NCI-H1092 (cell line): ENCODE measurements at places on chromosomes 5 and 9.
A peak's percentile ranks its signal among the peaks of the same experiment; 100 is the strongest.

- DNase-seq: no peak
Measured at GRCh38 chr9:14296495-14297113, 17.3 kb downstream of the NFIB start.

- no peak for DNase-seq
Measured at GRCh38 chr5:35781181-35781790, 75.4 kb upstream of the IL7R start.

DNA sequence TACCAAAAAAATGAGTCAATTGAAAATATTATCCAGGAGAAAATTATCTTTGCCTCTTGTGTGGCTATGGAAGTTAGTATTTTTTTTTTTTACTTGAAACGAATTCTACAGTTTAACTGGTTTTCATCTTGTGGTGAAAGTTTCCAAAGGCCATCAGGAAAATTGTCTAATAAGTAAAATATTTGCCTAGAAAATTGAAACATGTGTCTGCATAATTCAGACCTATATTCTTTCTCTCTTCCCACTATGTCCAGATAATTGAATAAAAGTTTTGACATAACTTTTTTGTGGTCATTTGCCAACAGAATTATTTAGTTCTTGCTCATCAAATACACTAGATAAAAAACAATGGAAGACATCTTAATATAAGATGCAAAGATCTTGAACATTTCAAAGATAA is 321.5 kb upstream of the RPS23 start:
- DNase-seq: no peak

DNA sequence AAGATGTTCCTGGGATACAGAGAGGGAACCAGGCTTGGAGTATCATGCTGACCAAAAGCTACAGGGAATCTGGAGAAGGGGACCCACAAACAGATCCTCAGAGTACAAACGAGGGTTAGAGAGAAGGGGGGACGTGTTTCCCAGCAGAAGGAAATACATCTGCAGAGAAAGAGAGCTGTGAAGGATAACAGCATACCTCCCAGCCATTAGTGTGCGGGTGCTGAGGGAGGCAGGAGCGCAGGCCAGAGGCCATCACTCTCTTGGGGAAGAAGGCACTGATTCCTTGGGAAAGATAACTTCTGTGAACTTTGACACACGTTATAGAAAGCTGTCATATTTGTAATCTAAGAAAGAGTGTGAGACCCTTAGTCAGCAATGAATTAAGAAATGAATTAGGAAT is 96.9 kb downstream of the KCNN2 start:
- no peak for DNase-seq

DNA sequence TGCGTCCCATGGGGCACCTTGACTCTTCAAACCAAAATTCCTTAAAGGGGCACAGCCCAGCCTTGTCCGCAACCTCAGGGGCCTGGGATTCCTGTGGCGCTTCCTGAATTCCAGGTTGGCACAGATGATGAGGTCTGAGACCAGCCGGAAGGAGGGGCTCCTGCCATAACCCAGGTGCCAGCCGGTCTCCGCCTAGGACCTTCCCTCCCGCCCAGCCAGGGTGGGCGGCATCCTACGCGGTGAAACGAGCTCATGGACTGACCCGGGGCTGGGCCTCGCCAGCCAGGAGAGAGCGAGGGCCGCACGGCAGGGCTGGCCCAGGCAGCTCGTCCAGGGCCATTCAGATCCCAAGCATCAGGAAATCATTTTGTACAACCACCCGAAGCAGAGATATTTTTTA is 23.0 kb downstream of the AMBP start:
- no peak for DNase-seq

GRCh38 chr5:36786448-36787012 is 90.0 kb upstream of the NIPBL start:
- no peak for DNase-seq

DNA sequence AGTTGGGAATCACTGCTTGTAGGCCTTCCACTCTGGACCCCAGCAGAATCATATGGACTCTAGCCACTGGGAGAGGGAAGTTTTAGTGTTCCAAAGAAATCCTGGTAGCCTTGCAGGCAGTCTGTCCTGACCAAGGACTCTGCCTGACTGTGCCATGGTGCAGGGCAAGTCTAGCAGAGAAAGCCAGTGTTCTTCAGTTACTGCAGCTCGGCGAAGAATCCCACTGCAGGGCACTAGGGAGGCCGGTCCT is 20.3 kb upstream of the MATR3 start:
- no peak for DNase-seq

- DNase-seq: no peak
Measured at GRCh38 chr5:116923344-116923743, 348.7 kb upstream of the SEMA6A start.

GRCh38 chr9:127568971-127569885 is 42.8 kb upstream of the STXBP1 start:
- peak; percentile 79 for DNase-seq

DNA sequence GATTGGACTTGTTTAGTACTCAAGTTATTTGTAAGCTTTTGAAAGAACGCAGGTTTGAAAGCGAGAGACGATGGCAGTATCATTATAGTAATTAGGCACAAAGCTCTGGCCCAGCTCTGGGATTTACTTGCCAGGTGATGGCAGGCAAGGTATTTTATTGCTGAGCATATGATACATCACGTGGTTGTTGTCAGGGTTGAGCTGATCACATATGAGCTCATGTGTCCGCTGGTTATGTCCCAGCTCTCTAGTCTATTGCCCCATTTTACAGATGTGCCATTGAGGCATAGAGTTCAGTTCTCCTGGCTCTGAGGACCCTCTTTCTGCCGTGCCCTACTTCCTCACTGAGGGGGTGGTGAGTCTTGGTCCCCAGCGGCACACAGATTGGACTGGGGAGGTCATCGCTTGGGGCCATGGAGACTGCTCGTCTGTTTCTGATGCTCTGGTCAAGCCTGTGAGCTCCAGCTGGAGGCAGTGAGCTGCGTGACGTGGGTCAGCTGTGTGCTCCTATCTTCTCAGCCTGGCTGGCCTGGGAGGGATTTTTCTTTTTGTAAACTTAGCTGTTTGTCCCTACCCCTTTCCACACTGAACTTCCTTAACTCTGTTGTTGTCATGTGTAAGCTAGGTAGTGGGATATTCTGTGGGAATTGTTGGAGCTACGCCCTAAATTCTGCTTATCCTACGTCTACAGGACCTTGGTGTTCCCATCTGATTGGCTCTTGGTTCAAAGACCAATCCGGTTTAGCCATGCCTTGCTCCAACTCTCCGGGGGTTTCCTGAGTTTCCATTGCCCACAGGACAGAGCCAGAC is 2.2 kb downstream of the NXNL2 start:
- no peak for DNase-seq

DNA sequence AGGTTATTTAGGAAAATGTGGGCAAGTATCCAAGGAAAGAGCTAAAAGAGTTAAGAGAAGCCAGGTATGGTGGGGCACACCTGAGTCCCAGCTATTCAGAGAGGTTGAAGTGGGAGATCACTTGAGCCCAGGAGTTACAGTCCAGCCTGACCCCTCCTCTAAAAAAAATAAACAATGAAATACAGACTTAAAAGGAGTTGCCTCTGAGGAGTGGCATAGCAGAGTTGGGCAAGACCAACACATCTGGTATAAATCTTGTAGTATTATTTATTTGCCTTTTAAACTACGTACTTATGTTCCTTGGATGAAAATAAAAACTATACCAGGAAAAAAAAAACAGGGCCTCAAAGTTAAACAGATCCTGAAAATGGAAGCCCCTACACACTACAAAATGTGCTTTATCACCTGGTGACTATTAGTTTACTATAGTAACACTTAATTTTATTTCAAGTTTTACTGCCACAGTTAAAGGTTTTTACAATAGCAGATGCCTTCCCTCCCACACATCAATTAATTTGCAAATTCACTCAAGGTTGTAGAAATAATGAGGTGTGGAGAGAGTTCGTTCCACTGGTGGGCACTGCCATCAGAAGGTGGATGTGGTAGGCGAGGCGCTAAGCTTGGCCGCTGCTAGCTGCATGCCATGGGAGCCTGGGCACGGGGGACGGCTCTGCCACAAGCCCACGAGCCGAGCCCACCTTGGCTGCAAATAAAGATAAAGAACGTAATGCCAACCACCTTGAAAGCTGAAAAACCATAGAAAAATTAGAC is 48.0 kb downstream of the MED27 start:
- no peak for DNase-seq

DNA sequence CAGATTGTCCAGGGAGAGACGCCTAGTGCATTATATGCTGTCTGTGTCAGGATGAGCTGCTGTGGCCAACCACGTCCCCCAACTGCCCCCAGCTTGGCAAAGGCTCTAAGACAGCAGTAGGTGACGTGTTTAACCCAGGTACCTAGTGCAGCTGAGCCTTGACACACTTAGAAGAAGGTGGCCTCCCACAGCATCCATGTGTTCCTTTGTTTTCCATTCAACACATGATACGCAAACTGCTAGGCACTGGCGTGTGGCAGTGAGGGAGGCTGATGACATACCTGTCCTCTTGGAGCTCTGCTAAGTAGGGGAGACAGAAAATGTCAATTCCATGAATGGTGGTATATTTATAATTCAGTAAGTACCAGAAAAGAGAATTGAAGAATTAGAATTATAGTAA is 291.7 kb downstream of the NR3C1 start:
- DNase-seq: no peak
